ENCODE measurements at places on chromosomes 7 and 10. TPM values are rescaled to one million over a fixed set of nuclear protein-coding genes. Genes with fewer than 3 reads are reported as not detected.

Gene NRF1
- 7.1 TPM for total RNA-seq

Gene NPC1L1
- 1.5 TPM for total RNA-seq

Gene SAP25
- 0.62 TPM for total RNA-seq

Gene FZD8
- total RNA-seq: 18.7 TPM

Gene ACBD7
- total RNA-seq: 1.5 TPM

Gene NKX2-3
- total RNA-seq: not detected

Gene CRYGN
- 0.84 TPM for total RNA-seq

Gene EPO
- total RNA-seq: not detected

Gene MGAM2
- 0.48 TPM for total RNA-seq

Gene NEUROD6
- total RNA-seq: not detected

Gene ATOH7
- not detected for total RNA-seq

Gene OR6B1
- not detected for total RNA-seq

Gene GIMAP4
- total RNA-seq: 0.13 TPM
